Neural cell (in vitro differentiated cells): ENCODE measurements at places on chromosomes 3 and 15. TPM values are rescaled to one million over a fixed set of nuclear protein-coding genes. Genes with fewer than 3 reads are reported as not detected.

GOLGA8G gene
- not detected in 2 replicates for polyA plus RNA-seq

PSTPIP1 gene
- not detected in 2 replicates for polyA plus RNA-seq

CCDC54 gene
- not detected in 2 replicates for polyA plus RNA-seq

CCR3 gene
- not detected in 2 replicates for polyA plus RNA-seq

GOLGA8F gene
- polyA plus RNA-seq: not detected in 2 replicates

SMCO1 gene
- polyA plus RNA-seq: not detected in 2 replicates

COL6A5 gene
- polyA plus RNA-seq: not detected in 2 replicates

DUOXA1 gene
- polyA plus RNA-seq: not detected in 2 replicates

ALPK3 gene
- polyA plus RNA-seq: 0.24 TPM in 1 of 2 replicates, not detected in the other

GP9 gene
- polyA plus RNA-seq: not detected in 2 replicates

LRRN1 gene
- 24.5 and 25.8 TPM in 2 replicates for polyA plus RNA-seq

SPINT1 gene
- polyA plus RNA-seq: 0.18 and 0.68 TPM in 2 replicates

KLHL6 gene
- polyA plus RNA-seq: not detected in 2 replicates

HTR3C gene
- polyA plus RNA-seq: not detected in 2 replicates

HES1 gene
- polyA plus RNA-seq: 0.25 TPM in 1 of 2 replicates, not detected in the other

KLF15 gene
- 0.46 TPM in 1 of 2 replicates, not detected in the other for polyA plus RNA-seq

GPR160 gene
- 2.9 and 4.0 TPM in 2 replicates for polyA plus RNA-seq

GCNT3 gene
- 0.81 and 1.7 TPM in 2 replicates for polyA plus RNA-seq

SCAPER gene
- polyA plus RNA-seq: 59.9 and 77.1 TPM in 2 replicates

UQCC5 gene
- 5.2 and 20.5 TPM in 2 replicates for polyA plus RNA-seq

MKRN3 gene
- 10.7 and 13.9 TPM in 2 replicates for polyA plus RNA-seq

SLC51B gene
- not detected in 2 replicates for polyA plus RNA-seq

DNAH1 gene
- 5.4 and 6.0 TPM in 2 replicates for polyA plus RNA-seq

EPHA3 gene
- 32.7 and 33.0 TPM in 2 replicates for polyA plus RNA-seq

ARGFX gene
- polyA plus RNA-seq: not detected in 2 replicates

CRBN gene
- 121 and 131 TPM in 2 replicates for polyA plus RNA-seq

STAB1 gene
- polyA plus RNA-seq: 0.28 and 0.50 TPM in 2 replicates

GREM1 gene
- polyA plus RNA-seq: 0.16 and 0.40 TPM in 2 replicates
